ENCODE measurements at places on chromosomes 2 and 18.

GRCh38 chr2:196464311-196464710 is 175.2 kb upstream of the CCDC150 start:
- no peak for DNase-seq

GRCh38 chr2:66574701-66575624 is 140.0 kb downstream of the MEIS1 start:
- DNase-seq, result peak; percentile 67

- no peak for DNase-seq
Observed at GRCh38 chr2:132448771-132449170, 32.2 kb downstream of the GPR39 start.

GRCh38 chr2:168035458-168035857 is 211.9 kb downstream of the STK39 start:
- no peak for DNase-seq

- no peak for DNase-seq
Observed at GRCh38 chr2:138504546-138505235, 3.1 kb downstream of the SPOPL start.

GRCh38 chr2:107336526-107336925 is 450.6 kb upstream of the ST6GAL2 start:
- no peak for DNase-seq

DNA sequence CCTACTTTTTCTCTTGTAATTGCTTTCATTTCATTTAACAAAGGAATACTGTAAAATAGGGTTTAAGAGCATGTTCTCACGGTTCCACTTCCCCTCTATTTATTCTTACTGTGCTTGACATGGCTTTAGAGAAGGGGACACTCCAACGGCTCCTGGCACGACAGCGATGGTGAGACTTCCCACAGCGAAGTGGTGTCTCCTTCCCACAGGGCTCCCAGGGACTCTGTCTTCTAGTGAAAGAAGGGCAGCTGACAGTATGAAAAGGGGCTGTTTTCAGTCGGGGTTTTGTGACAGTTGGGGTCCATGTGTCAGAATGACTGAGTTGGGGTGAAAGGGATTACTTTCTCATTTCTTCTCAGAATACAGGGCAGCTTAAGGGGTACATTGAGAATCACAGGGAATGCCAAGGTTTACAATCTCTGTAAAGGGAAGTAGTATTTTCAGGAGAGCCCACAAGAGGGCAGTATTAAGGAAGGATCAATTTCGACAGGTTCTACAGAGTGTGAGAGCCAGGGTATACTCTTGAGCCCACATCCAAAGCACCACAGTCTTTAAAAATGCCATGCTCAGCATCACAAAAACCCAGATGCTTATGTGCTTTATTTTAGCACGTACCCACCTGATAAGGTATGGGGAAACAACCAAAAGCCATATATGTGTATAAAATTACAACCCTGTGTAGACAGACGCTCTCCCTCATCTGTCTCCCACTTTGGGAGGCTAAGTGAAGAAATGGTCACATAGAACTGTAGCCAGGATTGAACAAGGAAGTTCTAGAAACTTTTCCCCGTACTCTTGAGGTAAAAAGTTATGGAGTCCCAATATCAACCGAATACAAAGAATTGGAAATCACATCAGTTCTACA is 31.3 kb upstream of the RAPGEF4 start:
- DNase-seq, result no peak

- no peak for DNase-seq
Observed at GRCh38 chr2:88329815-88330603, 122.5 kb downstream of the FOXI3 start.

DNA sequence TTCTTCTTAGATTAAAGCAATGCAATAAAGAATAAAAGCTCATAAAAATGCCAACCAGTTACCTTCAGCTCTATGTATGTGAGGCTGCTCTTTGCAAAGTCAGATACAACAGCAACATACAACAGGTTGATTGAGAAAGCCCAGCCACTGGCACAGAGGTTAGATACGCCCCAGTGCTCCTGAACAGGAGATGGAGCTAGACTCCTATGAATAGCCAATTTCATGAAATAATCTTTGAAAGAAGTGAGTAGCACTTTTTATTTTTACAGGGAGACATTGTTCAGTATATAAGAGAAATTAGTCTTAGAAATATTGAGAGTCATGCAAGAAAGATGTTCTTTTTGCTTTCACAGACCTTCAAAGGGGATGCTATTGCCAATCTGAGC is 362.4 kb upstream of the MEX3C start:
- DNase-seq, result no peak
